ENCODE measurements at places on chromosomes 3 and 15. TPM values are rescaled to one million over a fixed set of nuclear protein-coding genes. Genes with fewer than 3 reads are reported as not detected.
A peak's percentile ranks its signal among the peaks of the same experiment; 100 is the strongest.

GRCh38 chr3:36813305-36813704 is 49.0 kb upstream of the DCLK3 start:
- DNase-seq, result no peak
- H3K27ac ChIP-seq, result no peak overlapping the region
- H3K27me3 ChIP-seq, result no peaks in the 10 kb centered on the region
- H3K4me3 ChIP-seq, result no peak overlapping the region
- no peaks in the 10 kb centered on the region for H3K36me3 ChIP-seq
- no peaks in the 10 kb centered on the region for H3K4me1 ChIP-seq

DNA sequence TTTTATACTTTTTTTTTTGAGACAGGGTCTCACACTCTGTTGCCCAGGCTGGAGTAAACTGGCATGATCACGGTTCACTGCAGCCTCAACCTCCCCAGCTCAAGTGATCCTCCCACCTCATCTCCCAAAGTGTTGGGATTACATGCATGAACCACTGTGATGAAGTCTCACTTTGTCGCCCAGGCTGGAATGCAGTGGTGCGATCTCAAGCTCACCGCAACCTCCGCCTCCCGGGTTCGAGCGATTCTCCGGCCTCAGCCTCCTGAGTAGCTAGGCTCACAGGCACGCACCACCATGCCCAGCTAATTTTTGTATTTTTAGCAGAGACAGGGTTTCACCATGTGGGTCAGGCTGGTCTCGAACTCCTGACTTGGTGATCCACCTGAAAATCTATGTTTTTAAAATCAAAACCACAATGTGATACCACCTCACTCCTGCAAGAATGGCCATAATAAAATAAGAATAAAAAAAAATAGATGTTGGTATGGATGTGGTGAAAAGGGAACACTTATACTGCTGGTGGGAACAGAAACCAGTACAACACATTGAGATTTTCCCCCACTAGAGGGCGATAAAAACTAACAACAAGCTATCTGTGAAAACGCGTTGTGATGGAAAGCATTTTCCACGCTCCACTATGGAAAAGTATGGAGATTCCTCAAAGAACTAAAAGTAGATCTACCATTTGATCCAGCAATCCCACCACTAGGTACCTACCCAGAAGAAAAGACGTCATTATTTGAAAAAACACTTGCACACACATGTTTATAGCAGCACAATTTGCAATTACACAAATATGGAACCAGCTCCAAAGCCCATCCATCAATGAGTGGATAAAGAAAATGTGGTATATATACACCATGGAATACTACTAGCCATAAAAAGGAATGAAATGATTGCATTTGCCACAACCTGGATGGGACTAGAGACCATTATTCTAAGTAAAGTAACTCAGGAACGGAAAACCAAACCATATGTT is 26.8 kb upstream of the OCA2 start:
- peaks cover 8% of the 10 kb centered on the region for H3K36me3 ChIP-seq
- DNase-seq, result no peak
- no peaks in the 10 kb centered on the region for H3K4me1 ChIP-seq
- H3K27me3 ChIP-seq, result no peaks in the 10 kb centered on the region
- H3K27ac ChIP-seq, result no peak overlapping the region

Gene NANOGP8
- not detected for polyA plus RNA-seq

- DNase-seq, result no peak
- H3K4me1 ChIP-seq, result no peaks in the 10 kb centered on the region
- H3K4me3 ChIP-seq, result no peak overlapping the region
- H3K27me3 ChIP-seq, result no peaks in the 10 kb centered on the region
- no peak overlapping the region for H3K27ac ChIP-seq
- H3K36me3 ChIP-seq, result no peaks in the 10 kb centered on the region
These were observed 2.6 kb upstream of the PIGZ start for GRCh38 chr3:196971094-196971698.

- H3K27ac ChIP-seq, result no peak overlapping the region
- DNase-seq, result no peak
- no peaks in the 10 kb centered on the region for H3K4me1 ChIP-seq
- no peaks in the 10 kb centered on the region for H3K36me3 ChIP-seq
- no peak overlapping the region for H3K4me3 ChIP-seq
These were observed 54.0 kb downstream of the DUT start for GRCh38 chr15:48385031-48385830.

- H3K27ac ChIP-seq, result no peak overlapping the region
- DNase-seq, result no peak
- H3K4me3 ChIP-seq, result no peak overlapping the region
- no peaks in the 10 kb centered on the region for H3K4me1 ChIP-seq
- H3K36me3 ChIP-seq, result no peaks in the 10 kb centered on the region
- no peaks in the 10 kb centered on the region for H3K27me3 ChIP-seq
These were observed 51.7 kb downstream of the PCSK6 start for GRCh38 chr15:101437618-101438481.

- no peak for DNase-seq
- no peaks in the 10 kb centered on the region for H3K4me1 ChIP-seq
- no peaks in the 10 kb centered on the region for H3K36me3 ChIP-seq
- no peaks in the 10 kb centered on the region for H3K27me3 ChIP-seq
- no peak overlapping the region for H3K27ac ChIP-seq
These were observed 151.6 kb upstream of the CGNL1 start for GRCh38 chr15:57224664-57225063.

Gene ANKRD63
- not detected for polyA plus RNA-seq

- no peak for DNase-seq
- H3K27me3 ChIP-seq, result peaks cover 23% of the 10 kb centered on the region
- peaks cover 6% of the 10 kb centered on the region for H3K4me1 ChIP-seq
- H3K36me3 ChIP-seq, result no peaks in the 10 kb centered on the region
- no peak overlapping the region for H3K4me3 ChIP-seq
These were observed 16.0 kb downstream of the FOXL2NB start for GRCh38 chr3:138962854-138963560.

GRCh38 chr15:90660195-90660998 is 56.7 kb upstream of the BLM start:
- no peak overlapping the region for H3K27ac ChIP-seq
- peaks cover 68% of the 10 kb centered on the region for H3K4me1 ChIP-seq
- DNase-seq, result peak; percentile 76
- H3K4me3 ChIP-seq, result peak overlapping the region; percentile 47

GRCh38 chr3:185779461-185779860 is 45.4 kb downstream of the IGF2BP2 start:
- no peaks in the 10 kb centered on the region for H3K27me3 ChIP-seq
- no peak for DNase-seq
- no peak overlapping the region for H3K27ac ChIP-seq
- H3K4me3 ChIP-seq, result no peak overlapping the region

Gene MYZAP
- polyA plus RNA-seq, result not detected

GRCh38 chr3:64445109-64445943 is 220.1 kb upstream of the PRICKLE2 start:
- no peaks in the 10 kb centered on the region for H3K36me3 ChIP-seq
- H3K27ac ChIP-seq, result no peak overlapping the region
- no peak for DNase-seq
- no peaks in the 10 kb centered on the region for H3K4me1 ChIP-seq
- H3K27me3 ChIP-seq, result no peaks in the 10 kb centered on the region

Gene PLXNA1
- 1.0 TPM for polyA plus RNA-seq

- H3K4me1 ChIP-seq, result no peaks in the 10 kb centered on the region
- DNase-seq, result no peak
These were observed 8.8 kb downstream of the SLC12A8 start for GRCh38 chr3:125203731-125204130.

Gene RBMS3
- 0.21 TPM for polyA plus RNA-seq

Gene STRA6
- polyA plus RNA-seq, result not detected

- H3K36me3 ChIP-seq, result no peaks in the 10 kb centered on the region
- H3K27ac ChIP-seq, result no peak overlapping the region
- H3K4me1 ChIP-seq, result no peaks in the 10 kb centered on the region
- no peaks in the 10 kb centered on the region for H3K27me3 ChIP-seq
- DNase-seq, result no peak
These were observed 66.8 kb downstream of the CPN2 start for GRCh38 chr3:194284351-194284750.

Gene SMAD6
- polyA plus RNA-seq, result not detected

DNA sequence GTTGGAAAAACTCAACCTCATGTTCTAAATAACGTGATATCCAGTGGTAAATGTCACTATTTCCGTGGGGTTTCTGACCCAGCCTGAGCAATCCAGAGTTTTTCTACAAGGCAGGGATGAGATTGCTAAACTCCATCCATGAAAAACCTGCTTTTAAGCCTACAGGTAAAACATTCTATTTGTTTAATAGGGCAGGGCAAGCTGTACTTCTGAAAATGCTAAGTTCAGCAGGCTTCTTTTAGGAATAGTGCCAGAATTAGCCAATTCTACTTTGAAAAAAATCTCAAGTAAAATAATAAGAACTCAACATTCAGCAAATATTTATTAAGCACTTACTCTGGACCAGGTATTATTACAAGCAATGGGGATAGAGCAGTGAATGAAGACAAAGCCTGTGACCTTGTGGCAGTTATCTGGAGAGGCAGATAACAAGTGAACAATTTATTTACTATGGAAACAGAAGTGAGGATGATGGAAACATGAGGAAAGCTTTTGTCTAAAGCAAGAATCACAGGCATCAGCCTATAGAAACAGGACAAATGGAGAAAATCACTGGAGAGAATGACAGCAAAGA is 13.3 kb downstream of the RPSA start:
- no peak for DNase-seq
- no peak overlapping the region for H3K27ac ChIP-seq
- no peak overlapping the region for H3K4me3 ChIP-seq
- no peaks in the 10 kb centered on the region for H3K36me3 ChIP-seq

DNA sequence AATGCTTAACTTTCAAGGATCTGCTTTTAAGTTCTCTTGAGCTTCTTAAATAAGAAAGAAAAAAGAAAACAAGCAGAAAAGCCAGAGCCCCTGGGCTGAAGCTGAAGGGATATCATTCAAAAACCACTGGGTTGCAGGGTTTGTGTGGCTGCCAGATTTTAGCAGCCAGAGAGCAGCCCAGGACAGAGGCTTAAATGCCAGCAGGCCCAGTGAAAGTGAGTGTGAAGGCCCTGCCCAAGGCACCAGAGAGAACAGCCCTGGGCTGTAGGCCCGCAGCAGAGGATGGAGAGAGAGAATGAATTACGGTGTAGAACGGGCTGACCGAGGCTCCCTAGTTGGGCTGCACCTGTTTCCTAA is 106.3 kb upstream of the BOC start:
- no peaks in the 10 kb centered on the region for H3K27me3 ChIP-seq
- DNase-seq, result no peak
- H3K36me3 ChIP-seq, result no peaks in the 10 kb centered on the region
- no peak overlapping the region for H3K4me3 ChIP-seq

Gene CHRM5
- polyA plus RNA-seq, result not detected

GRCh38 chr15:66619152-66619903 is 53.5 kb upstream of the LCTL start:
- no peaks in the 10 kb centered on the region for H3K36me3 ChIP-seq
- no peaks in the 10 kb centered on the region for H3K27me3 ChIP-seq
- peak; percentile 20 for DNase-seq
- no peak overlapping the region for H3K27ac ChIP-seq

DNA sequence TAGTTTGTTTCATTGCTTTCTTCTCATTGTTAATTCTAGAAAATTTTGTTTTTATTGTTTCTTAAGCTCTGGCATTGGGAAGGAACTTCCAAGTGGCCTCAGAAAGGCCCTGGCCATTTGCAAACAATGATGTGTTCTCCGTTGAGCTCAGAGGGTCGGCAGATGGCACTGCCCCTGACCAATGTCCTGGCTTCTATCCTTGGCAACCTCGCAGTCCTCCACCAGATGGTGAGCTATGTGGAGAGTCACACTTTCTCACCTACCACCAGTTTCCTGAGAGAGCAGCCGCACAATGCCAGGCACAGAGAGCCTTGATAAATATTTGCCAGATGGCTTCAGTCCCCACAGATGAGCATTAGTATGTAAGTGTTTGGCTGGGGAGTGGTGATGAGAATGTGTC is 343.7 kb downstream of the EPHB1 start:
- H3K27ac ChIP-seq, result no peak overlapping the region
- H3K36me3 ChIP-seq, result no peaks in the 10 kb centered on the region

DNA sequence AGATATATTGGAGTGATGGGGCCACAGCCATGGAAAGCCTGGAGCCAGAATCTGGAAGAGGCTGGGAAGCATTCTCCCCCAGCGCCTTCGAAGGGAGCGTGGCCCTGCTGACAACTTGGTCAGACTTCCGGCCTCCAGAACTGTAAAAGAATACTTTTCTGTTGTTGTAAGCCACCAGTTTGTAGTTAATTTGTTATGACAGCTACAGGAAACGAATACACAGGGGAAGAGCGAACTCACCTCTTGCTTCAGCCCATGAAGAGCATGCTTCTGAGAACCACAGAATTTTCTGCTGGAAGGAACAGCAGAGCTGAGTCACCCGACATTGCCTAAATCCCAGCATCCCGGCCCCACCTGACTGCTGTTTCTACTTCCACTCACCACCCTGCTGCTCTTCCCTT is 501.7 kb downstream of the SHQ1 start:
- H3K27ac ChIP-seq, result no peak overlapping the region
- H3K4me1 ChIP-seq, result peaks cover 55% of the 10 kb centered on the region
- peak; percentile 41 for DNase-seq
- no peak overlapping the region for H3K4me3 ChIP-seq
- no peaks in the 10 kb centered on the region for H3K27me3 ChIP-seq

DNA sequence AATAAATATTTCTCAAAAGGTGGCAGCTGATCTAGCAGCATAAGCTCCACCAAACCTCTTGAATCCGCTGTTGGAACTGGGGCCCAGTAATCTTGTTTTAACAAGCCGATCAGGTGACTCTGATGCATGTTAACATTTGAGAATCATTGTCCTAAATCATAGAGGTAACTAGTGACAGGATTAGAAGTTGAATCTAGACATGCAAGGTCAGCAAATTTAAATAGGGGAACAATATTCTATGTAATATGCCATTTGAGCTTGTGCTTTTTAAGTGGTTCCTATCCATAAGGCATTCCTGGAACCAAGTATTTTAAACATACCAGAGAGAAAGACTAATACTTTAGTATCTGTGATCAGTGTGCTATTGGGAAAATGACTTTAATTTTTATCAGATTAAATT is 412.8 kb downstream of the PYDC2 start:
- no peaks in the 10 kb centered on the region for H3K36me3 ChIP-seq
- H3K4me3 ChIP-seq, result no peak overlapping the region
- H3K27ac ChIP-seq, result no peak overlapping the region
- DNase-seq, result no peak

- peaks cover 3% of the 10 kb centered on the region for H3K27me3 ChIP-seq
- DNase-seq, result no peak
- H3K27ac ChIP-seq, result no peak overlapping the region
- no peaks in the 10 kb centered on the region for H3K4me1 ChIP-seq
These were observed 231.1 kb upstream of the IL12A start for GRCh38 chr3:159757341-159758060.

Measured in CD8-positive, alpha-beta memory T cell (primary cell).